ENCODE measurements at places on chromosomes 5 and 9. TPM values are rescaled to one million over a fixed set of nuclear protein-coding genes. Genes with fewer than 3 reads are reported as not detected.

Gene ANGPTL2
- total RNA-seq = 20.6 TPM

Gene DNAH5
- total RNA-seq = 1.2 TPM

Gene DENND4C
- total RNA-seq = 54.1 TPM

Gene USP20
- 37.8 TPM for total RNA-seq

Gene PCDHA11
- 8.1 TPM for total RNA-seq

Gene CDH6
- total RNA-seq = 127 TPM

Gene ANXA2R
- total RNA-seq = 0.74 TPM

Gene KCNN2
- total RNA-seq = 15.4 TPM

GRCh38 chr5:157602505-157602904, 26.9 kb upstream of the ADAM19 start:
- DNase-seq = no peak

- DNase-seq = no peak
Observed at GRCh38 chr5:149257889-149258705, 13.6 kb upstream of the AFAP1L1 start.

- no peak for DNase-seq
Observed at GRCh38 chr9:136760424-136760823, 2.4 kb upstream of the LCN8 start.

DNA sequence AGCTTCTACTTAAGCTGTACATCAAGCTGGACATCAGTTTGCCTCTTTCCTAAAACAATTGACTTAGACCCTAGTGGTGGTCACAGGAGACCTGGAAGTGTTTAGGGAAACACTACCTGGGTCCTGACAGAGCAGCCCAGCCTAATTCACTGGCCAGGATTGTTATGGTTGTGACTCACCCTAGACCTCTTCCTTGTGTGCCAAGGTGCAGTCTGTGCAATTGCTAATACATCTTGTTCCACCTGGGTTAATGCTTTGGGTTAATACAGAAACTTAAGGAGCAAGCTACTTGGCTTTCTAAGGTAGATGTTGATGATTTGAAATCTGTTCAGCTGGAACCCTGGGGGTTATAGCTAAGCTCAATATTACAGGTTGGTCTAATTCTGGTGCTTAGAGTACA, 48.7 kb upstream of the SLC46A2 start:
- no peak for DNase-seq

DNA sequence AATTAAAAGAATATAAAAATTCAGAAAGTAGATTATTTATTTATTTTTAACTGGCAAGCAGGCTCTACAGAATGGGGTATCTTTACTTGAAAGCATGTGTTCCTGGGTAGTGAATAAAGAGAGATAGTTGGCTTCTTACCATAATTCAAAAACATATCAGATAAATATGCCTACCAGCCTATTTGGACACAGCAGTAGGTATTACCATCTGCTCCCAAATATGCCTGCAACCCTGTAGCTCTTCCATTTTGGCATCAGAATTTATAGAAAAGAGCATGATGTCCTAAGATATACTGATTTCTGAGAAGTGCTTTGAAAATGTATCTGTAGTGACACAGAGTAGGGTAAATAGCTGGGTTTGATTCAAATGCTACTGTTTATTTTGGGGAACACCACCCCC, 1300.5 kb upstream of the DMAC1 start:
- no peak for DNase-seq

DNA sequence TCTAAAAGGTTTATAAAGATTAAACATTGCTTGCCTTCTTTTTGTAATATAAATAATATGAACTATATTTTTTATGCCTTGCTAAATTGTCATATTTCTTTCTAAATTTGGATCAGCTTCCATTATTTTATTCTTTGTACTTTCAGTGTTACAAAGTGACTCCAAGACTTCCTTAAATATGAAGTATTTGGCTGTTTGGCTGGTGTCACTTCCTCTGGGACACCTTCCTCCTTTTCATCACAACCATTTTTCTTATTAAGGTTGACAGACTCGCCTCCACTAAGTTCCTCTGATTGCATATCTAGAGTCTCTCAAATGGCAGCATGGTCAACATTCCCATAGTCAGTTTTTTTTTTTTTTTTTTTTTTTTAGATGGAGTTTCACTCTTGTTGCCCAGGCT, 73.8 kb upstream of the SLC1A1 start:
- DNase-seq = no peak

DNA sequence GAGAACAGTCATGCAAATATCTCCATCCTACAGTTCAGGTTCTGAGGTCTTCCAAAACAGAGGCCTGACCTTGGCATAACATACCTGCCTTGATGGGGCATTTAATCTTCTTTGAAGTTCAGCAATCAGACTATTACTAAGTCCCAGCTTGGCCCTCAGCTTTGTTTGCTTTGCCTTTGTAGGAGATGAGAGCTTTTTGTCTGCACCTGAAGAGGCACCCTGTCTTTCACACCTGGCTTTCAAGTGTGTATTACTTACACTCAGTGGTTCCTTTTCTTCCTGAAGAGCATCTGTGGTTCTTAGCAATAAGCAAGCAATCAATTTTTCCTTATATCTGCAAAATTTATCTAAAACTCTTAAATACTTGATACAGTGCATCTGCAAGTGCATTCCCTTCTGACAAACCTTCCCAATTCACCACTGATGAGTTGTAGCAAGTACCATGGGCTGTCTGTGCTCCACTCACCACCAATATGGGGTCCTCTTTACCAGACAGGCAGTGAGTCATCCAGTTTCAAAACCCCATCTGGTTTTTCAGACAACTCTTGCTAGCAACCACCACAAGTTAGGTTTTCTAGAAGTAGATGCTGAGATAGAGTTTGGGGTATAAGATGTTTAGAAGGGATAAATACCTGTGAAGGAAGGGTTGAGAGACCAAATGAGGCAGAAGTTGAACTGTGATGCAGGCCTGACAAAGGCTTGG, 100.2 kb downstream of the HINT1 start:
- DNase-seq = no peak

GRCh38 chr5:125582352-125582751, 835.9 kb upstream of the ZNF608 start:
- DNase-seq = no peak

DNA sequence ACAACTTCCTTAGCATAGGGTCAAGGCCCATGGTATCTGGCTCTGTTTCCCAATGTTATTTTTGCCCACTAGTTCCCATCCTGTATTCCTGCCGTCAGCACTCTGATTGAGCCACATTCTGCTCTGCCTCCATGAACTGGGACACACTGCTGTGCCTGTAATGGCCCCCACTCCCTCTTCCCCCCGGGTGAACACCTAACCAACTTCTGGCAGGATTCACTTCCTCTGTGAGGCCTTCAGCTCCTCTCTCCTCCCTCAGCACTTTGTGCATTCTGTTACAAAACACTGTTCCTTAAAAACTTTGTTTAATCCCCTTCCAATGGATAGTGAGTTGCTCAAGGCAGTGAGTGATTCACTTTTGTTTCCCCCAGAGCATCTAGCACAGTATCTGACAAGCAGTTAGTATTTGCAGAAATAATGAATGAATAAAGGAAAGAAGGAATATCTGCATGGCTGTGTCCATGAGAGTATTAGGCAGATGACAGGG, 183.6 kb downstream of the EFNA5 start:
- no peak for DNase-seq

DNA sequence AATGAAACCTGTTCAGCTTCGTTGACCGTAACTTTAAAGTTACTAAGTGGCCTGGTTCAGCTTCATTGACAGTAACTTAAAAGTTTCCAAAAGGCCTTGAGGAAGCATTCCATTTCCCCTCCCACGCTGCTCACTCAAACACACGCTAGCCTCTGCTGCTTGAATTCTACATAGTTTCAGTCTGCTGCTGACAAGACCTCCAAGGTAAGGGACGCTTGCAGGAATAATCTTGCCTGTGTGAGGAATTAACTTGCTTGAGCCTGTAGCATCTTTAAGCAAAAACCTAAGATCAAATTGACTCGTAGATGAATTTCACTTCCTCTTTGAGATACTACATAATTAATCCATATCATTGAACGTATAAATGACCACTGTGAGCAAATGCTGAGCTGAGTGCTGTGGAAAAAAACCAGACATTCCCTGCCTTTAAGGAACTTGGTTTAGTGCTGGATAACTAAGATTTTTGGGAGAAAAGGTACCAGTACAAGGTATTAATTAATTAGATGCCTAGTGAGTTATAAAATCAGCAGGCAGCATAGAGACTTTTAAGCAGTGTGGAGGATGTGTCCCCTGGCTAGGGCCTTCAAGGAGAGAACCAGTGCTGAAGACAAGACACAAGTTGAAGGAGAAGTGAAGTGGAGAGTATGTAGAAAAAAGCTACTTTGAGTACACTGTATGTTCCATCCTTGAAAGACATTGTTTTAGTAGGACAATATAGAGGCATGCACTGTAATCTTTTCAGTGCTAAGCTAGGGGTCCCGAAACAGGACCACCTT, 39.2 kb downstream of the GRAMD2B start:
- DNase-seq = no peak

DNA sequence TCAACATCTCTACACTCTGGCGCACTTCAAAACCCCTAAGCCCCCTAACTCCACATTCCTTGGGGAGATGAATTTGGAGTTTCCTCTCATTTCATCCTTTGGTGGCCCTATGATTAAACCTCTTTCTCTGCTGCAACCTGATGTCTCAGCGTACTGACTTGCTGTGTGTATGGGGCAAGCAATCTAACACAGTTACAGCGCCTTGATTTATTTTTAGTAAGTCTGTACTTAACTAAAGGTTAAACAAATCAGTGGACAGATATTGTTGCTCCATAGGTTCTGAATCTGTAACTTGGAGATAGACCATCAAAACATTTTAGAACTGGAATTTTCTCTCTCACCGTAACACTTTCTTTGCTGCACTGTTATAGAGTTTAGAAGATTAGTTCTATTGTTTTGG, 452.8 kb downstream of the IRX1 start:
- DNase-seq = no peak

GRCh38 chr5:16934677-16935153, 1.4 kb downstream of the MYO10 start:
- no peak for DNase-seq

DNA sequence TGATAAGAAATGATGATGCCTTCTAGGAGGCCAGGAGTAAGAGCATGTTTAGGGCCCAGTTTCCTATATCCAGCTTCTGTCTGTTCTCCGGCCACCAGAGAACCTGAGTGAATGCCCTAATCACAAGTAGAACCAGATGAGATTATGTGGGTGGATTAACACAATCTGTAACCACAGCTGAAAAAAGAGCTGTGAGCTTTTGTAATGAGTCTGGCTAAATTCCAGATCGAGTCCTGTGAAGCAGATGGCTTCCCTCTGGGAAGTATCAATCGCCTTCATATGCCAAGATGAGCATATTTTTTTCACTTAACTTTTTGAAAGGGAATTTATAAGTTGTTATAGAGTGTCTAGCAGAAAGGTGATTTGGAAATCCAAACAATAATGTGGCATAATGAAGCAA, 99.8 kb downstream of the NNT start:
- no peak for DNase-seq

DNA sequence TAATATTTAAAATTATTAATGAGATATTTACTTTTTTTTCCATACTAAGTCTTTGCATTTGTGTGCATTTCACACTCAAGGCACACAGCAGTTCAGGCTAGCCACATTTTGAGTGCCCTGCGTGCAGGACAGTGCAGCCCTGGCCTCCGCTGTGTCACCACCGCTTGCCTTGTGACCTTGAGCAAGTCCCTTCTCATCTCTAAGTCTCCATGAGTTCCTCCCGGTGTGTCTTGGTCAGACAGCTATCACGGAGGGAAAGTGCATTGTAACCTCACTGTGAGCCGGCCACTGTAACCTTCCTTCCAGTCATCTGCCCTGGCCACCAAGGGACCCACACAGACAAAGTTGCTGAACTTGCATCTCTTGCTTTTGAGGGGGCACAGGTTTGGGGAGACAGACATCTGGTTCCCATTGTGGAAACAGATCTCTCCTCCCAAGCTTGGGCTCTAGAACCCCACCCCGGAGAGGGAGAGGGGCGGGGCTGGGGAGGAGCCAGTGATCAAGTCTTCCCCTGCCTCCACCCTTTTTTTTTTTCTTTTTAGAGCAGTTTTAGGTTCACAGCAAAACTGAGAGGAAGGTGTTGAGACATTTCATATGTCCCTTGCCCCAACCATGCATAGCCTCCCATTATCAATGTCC, 96.8 kb downstream of the C9orf50 start:
- DNase-seq = no peak

DNA sequence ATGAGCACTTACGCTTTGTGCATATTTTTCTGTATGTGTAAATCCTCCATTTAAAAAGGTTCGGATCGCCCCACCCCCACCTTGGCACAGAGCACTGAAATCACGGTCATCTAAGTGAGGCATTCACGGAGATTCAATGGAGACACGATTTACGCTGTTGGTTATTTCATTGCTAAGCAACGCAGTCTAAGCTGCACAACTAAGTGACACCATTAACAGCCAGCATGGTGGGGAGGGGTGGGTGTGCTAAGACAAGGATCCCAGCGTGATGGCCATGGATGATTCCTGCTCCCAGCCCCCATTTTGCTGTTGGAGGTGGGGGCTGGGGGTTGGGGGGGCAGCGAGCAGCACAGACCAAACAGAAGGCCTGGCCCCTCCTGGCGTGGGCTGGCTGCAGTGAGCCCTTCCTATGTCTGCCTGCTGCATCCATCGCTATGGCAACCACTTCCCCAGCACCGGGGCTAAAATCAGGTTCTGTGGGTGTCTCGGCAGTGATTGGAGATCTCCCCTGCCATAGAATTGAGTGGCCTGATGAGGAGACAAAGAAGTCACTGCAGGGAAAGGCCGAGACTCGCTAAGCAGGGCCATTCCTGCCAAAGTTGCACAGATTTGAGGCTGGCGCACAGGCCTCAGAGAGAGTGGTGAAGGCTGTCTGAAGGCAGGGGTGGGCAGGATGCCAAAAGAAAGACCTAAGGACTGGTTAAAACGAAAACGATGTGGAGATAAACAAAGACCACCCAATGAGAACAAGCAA, 14.3 kb upstream of the MARCHF6 start:
- DNase-seq = no peak

DNA sequence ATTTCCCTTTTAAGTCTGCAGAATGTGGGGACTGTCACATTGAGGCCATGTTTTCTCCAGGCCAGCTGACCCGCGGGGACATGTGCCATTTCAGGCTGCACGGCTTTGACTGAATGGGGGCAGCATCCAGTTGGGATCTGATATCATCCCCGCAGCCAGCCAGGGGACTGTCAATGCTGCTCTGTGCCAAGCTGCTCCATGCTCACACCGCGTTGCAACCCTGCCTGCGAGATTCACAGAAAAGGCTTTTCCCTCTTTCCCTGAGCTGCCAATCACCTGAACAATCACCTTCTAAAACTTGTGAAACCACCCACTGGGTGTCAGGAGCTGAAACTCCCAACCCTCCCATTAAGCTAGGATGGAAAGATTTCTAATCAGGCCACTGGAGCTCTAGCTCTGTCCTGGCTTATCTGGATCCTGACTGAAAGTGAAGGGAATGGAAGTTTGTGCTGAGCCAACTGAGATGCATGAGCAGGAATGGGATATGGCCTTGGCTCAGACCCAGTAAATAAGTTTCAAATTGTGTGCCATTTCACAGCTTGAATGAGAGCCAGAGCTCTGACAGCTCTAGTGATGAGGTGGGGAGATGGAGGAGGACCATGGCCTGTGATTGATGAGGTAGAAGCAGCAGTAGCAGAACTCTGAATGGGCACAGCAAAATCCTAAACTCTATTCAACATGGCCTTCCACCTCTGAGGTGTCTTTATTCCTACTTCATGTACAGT, 34.5 kb upstream of the ZNF366 start:
- no peak for DNase-seq

- no peak for DNase-seq
Observed at GRCh38 chr5:154538492-154538891, 60.5 kb upstream of the HAND1 start.

- no peak for DNase-seq
Observed at GRCh38 chr5:135110785-135111596, 77.0 kb upstream of the PITX1 start.
